ENCODE measurements at places on chromosomes 3 and 15. TPM values are rescaled to one million over a fixed set of nuclear protein-coding genes. Genes with fewer than 3 reads are reported as not detected.

PTPRG gene
- 23.7 TPM for total RNA-seq

PLSCR5 gene
- not detected for total RNA-seq

LRRC15 gene
- total RNA-seq = not detected

CCDC174 gene
- 13.8 TPM for total RNA-seq

KLHL40 gene
- 67.1 TPM for total RNA-seq

PAQR5 gene
- 9.4 TPM for total RNA-seq

MUSTN1 gene
- 78.0 TPM for total RNA-seq

PTH1R gene
- total RNA-seq = 5.7 TPM

DCBLD2 gene
- 88.2 TPM for total RNA-seq

MST1 gene
- 10.8 TPM for total RNA-seq

- DNase-seq = no peak
These were observed 288.0 kb downstream of the UACA start for GRCh38 chr15:70475407-70475781.

- no peak for DNase-seq
These were observed 60.2 kb downstream of the FILIP1L start for GRCh38 chr3:100053951-100054620.

DNA sequence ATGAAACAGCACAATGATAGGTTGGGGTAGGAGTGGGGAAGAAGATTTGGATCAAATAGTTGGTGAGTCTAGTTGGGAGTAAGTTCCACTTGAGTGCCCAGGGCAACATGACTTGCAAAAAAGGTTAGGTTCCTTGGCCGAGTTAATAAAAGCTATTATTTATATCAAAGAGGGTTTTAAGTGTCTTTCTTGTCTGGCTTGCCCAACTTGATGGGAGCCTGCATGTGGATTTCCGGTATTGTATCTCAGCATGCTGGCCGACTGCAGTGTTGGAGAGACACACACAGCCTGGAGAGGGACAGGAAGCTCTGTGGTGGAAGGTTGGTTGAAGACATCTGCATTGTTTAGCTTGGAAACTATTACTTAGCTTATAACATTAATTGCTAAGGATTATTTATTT lies 449.5 kb upstream of the TBL1XR1 start:
- DNase-seq = no peak

DNA sequence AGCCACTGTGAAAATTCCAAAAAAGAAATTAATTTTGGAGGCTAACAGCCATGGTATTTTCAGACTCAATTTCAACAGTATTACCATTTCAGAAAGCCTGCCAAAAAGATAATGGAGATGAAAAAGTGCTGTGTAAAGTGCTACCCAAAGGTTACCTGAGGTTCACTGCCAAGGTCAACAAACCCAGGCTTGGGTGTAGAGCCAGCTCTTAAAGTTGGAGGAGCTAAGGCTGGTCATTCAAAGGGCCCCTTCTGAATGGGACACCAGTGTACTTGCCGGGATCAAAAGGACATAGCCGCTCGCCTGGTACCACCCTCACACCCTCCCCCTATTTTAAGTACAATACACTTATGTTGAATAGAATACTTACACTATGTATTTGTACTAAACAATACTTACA lies 64.5 kb downstream of the ETV5 start:
- DNase-seq = no peak

- no peak for DNase-seq
These were observed 549.0 kb downstream of the ROBO2 start for GRCh38 chr3:77588863-77589262.

DNA sequence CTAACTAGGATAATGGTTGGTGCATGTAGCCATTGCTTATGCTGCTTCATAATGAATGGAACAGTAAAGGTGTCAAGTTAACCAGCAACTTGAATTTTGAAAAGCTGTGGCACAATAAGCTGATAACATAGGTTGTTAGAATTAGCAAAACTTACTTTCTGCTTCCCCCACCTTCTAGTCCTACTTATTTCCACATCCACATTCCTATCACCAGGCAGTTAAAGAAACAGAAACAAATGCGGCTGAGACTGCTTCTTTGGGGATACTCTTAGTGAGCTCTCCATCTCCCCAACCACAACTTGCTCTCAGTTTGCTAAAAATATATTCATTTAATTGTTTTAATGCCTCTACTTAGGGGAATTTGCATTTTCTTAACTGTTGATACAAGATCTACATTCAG lies 215.1 kb downstream of the TIGIT start:
- DNase-seq = no peak

DNA sequence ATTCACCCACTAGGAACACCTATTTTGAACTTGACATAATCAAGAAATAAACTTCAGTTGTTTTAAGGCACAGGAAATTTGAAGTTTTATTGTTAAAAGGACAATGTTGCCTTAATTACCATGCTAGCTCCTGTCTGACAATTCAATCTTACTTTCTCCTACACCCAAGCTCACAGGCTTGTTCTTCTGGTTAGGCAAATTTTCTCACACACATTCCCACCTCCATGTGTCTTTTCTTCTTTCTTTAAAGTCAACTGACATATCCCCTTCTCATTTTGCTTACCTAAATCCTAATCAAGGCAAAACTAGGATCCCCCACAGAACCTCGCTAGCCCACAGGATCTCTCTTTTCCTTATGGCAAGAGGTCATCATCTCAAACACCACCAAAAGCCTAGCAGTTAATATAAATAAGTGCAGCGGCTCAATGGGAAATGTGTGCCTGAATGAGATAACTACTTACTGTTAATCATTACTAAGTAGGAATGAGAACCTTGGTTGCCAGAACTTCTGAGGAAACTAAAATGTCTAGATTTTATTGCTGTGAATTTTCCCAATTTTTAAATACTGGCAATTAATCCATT lies 189.3 kb downstream of the PLCH1 start:
- no peak for DNase-seq

GRCh38 chr3:99955773-99956562 lies 138.3 kb downstream of the CMSS1 start:
- DNase-seq = no peak

DNA sequence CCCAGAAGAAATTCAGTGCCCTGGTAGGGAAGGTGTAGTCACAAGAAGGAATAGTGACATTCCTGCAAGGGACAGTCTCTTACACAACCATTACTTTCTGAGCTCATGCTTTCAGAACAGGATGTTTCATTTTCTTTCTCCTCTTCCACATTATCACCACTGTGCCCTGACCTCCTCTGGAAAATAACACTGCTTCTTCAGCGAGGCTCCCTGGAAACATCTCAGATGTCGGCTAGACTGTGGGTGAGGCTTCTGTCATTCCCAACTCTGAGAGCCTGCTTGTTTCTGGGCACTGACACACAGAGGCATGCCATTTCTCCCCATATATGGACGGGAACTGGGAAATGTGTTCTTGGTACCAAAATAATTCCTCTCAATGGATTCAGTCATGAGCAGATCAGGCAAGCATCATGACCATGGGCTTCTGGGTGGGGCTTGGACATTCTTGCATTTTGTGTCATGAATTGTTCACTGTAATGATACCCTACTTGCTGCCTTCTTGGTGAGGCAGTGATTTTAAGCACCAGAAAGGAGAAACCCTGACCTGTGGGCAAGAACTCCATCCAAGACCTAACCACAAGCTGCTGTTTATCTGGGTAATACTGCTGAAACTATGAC lies 14.3 kb upstream of the TNFAIP8L3 start:
- DNase-seq = peak; percentile 96

- no peak for DNase-seq
These were observed 11.7 kb downstream of the ATP2C1 start for GRCh38 chr3:130905551-130905950.

DNA sequence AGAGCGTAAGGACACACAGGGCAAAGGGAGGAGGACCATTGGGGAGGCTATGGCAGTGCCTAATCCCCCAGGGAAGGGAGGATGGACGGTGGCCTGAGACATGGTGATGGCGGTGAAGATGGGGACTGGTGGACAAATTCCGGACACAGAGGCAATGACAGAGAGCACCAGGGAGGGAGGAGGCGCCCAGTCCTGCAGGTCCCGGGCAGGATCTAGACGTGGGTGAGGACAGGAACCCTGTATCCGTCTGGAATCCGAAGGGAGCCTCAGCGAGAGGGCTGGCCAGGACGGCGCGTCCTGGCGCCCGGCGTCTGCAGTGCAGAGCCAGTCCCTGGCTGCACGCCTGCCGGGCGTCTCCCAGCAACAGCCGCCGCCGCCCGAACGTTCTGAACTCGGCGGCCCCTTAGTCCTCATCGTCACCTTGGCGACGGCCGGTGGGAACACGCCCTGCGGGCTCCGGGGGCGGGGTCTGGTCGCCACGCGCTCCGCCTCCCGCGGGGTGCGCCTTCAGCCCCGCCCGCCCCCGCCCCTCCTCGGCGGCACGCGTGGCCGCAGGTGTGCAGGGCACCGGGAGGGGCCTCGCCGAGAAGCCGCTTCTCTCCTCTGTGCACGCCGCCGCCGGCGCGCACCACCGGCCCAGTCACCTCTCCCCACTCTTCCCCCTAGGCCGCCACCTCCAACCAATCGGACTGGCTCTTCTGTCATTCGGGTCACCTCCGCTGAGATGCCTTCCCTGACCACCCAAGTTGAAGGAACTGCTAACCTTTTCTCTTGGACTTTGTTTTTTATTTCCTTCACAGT lies 11.6 kb downstream of the XIRP1 start:
- peak; percentile 82 for DNase-seq

GRCh38 chr15:55267401-55268175 lies 22.0 kb downstream of the RAB27A start:
- DNase-seq = no peak

- no peak for DNase-seq
These were observed 381.2 kb downstream of the RSL24D1 start for GRCh38 chr15:54815556-54815955.

GRCh38 chr15:32096916-32097617 lies 66.8 kb downstream of the CHRNA7 start:
- DNase-seq = no peak

- peak; percentile 30 for DNase-seq
These were observed at the start of gene FGF12 for GRCh38 chr3:192727032-192727847. Gene FGF12, minus strand, starts transcription at chr3:192727541.

- DNase-seq = no peak
These were observed 24.7 kb downstream of the SLTM start for GRCh38 chr15:58908550-58909309.

DNA sequence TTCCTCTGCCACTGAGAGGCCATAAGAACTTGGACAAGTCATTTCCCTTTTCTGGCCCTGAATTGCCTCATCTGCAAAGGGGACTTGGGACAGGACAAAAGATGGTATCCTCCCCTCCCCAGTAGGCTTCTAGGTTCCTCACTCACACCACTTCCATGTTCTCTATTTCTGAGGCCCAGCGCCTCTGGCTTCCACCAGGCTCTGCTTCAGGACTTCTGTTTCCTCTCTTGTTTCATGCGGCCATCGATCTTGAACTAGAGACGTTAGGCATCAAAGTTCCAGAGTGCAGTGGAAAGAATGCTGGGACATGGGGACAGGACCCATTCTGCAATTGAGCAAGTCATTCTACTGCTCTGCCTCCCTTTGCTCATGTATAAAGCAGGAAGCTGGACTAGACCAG lies 1.7 kb downstream of the TM4SF4 start:
- DNase-seq = no peak

DNA sequence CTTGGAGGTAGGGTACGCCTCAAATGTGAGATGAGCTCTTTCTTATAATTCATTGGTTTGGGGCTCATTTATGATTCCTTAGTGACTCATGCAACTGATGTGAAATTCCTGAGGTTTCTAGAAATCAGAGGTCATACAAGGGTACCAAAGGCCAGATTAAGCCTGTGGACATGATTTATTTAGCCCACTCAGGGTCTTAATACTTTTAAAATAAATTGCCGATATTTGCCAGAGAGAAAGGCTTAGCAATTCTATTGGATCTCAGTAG lies 289.0 kb downstream of the NEK10 start:
- no peak for DNase-seq

DNA sequence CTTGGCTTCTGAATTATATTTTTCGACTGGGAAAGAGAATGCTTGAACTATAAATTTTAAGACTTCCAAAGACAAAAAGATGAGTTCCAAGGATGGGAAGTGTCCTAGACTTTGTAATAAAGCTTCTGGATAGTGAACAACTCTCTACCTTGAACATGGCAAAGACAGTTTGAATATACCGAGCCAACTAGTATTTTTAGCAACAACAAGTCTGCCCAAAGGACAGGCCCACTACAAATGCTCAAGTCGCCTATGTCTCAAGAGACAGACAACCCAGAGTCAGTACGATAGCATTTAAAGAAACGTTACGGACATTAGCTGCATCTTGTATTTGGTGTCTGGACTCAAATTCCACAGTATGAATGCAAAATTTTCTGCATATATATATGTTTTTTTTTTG lies 175.3 kb upstream of the SLC2A2 start:
- DNase-seq = no peak

DNA sequence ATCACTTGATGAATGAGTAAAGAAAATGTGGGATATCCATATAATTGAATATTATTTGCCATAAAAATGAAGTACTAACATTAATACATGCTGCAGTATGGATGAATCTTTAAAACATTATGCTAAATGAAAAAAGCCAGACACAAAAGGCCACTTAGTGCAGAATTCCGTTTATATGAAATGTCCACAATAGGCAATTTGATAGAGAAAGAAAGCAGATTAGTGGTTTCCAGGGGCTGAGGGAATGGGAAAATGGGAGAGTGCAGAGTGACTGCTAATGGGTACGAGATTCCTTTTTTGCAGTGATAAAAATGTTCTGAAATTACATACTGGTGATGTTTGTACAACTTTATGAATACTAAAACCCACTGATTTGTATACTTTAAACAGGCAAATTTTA lies 126.7 kb downstream of the FRMD5 start:
- no peak for DNase-seq

All from myocyte (in vitro differentiated cells).